ENCODE measurements at places on chromosomes 4 and X. TPM values are rescaled to one million over a fixed set of nuclear protein-coding genes. Genes with fewer than 3 reads are reported as not detected.

Gene TEX13D
- not detected for total RNA-seq

Gene F8A2
- not detected for total RNA-seq

Gene EFHC2
- 0.81 TPM for total RNA-seq

Gene PPM1K
- total RNA-seq: 39.2 TPM

Gene CD38
- 7.8 TPM for total RNA-seq

Gene TMEM156
- 0.52 TPM for total RNA-seq

Gene ZCCHC18
- total RNA-seq: 1.6 TPM

Gene TENM3
- 1.1 TPM for total RNA-seq

Gene TMPRSS11E
- not detected for total RNA-seq

Gene PPBP
- total RNA-seq: 8.4 TPM

Gene MORC4
- 16.7 TPM for total RNA-seq

Gene GAGE13
- total RNA-seq: not detected

Gene GPR34
- 18.3 TPM for total RNA-seq

Measured in aorta (tissue), 5 donors.